Bone marrow (tissue), 2 donors: ENCODE measurements at places on chromosomes 6 and 20.
A peak's percentile ranks its signal among the peaks of the same experiment; 100 is the strongest.

DNA sequence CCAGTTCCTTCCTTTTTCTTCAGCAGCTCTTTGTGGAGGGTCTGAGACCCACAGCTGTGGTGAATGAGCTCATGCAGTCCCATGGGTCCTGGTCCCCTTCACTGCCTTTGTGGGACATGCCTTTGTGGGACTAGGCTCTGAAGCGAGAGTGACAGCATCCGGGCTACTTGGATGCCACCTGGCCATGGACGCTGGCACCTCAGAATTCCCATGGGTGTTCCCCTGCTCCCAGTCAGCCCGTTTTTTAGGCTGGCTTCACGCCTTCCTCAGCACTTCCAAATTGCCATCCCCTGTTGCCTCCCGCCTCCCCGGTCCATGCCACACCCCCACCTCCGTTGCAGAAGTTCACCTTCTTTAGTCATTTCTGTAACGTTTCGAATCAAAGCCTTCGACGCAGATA is 45.1 kb downstream of the RAMACL start:
- no peak for DNase-seq

DNA sequence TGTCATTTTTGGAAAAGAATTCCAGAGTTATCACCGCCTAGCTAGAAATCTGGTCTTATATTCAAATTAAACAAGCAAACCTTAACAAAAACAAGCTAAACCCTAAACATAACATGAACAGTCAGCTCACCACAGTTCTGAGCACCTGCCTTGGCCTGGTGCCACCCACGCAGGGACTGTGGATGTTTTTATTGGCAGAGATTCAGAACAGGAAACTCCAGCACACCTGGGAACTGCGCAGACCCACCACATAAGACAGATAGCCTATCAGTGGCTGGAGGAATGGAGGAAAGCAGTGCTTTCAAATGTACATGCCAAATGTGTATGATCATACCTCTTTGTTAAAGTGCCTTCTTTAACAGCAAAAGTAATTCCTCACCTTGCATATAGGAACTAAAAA is 8.9 kb downstream of the SLC16A10 start:
- no peak for DNase-seq

DNA sequence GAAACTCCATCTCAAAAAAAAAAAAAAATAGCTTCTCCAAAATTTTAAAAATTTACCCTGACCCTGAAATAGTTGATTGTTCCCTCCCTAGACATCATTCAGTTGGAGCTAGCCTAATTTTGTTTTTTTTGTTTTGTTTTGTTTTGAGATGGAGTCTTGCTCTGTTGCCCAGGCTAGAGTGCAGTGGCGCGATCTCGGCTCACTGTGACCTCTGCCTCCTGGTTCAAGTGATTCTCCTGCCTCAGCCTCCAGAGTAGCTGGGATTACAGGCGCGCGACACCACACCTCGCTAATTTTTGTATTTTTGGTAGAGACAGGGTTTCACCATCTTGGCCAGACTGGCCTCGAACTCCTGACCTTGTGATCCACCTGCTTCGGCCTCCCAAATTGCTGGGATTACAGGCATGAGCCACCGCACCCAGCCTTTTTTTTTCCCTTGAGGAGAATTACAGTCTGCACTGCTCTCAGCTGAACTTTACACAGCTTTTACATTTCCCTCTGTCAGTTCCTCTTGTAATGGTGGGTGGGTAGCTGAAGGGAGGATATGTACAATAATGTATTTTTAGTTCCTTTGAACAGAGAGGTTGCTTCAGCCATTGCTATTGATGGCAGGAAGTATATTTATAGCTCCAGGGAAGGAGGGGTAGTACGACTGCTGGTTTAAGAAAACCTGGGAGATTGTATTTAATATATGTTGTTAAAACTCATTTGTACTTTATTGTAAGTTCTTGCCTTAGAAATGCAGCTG is 27.7 kb downstream of the PTPRA start:
- DNase-seq: no peak

- DNase-seq: no peak
Observed at GRCh38 chr6:48837744-48838143, 625.3 kb downstream of the MMUT start.

DNA sequence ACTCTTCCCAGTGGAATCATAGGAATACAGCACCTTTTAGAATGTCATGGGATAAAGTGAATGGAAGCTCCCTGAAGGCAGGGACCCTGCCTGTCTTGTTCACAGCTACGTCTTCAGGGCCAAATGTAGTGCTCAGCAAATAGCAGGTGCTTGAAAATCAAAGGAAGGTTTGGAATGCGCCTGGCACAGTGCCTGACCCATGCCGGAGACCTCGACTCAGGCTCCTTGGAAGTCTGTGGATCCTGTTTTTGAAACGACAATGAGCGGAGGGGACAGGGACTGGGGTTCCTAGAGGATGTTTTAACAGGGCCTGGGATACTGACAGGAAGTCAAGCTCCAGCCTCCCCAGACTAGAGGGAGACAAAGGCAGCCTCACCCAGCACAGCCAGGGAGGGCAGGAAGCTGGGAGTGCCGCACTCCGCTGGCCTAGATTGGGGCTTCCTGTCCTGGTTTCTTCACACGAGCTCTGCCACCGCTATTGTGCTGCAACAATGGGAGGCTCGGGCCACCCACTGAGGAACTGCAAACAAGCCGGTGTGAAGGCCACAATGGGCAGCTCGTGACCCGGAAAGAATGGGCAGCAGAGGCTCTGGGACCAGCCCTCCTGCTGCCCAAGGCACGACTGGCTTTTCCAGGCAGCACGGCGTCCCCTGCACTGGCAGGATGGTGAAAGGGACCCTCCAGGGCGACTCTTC is 76.7 kb downstream of the PREX1 start:
- DNase-seq: peak; percentile 74

DNA sequence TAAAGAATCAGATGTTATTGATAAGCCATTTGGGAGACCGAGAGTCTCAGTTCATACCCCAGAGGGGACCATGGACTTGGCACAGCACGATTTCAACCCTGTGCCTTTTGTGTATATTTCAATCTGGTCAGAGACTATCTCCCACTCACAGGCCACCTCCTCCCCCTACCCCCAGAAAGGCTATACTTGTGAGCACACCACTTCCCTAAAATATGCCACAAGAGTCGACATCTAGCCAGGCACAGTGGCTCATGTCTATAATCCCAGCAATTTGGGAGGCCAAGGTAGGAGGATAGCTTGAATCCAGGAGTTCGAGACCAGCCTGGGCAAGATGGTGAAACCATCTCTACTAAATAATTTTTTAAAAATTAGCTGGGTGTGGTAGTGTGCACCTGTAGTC is 13.6 kb upstream of the TCF15 start:
- no peak for DNase-seq

DNA sequence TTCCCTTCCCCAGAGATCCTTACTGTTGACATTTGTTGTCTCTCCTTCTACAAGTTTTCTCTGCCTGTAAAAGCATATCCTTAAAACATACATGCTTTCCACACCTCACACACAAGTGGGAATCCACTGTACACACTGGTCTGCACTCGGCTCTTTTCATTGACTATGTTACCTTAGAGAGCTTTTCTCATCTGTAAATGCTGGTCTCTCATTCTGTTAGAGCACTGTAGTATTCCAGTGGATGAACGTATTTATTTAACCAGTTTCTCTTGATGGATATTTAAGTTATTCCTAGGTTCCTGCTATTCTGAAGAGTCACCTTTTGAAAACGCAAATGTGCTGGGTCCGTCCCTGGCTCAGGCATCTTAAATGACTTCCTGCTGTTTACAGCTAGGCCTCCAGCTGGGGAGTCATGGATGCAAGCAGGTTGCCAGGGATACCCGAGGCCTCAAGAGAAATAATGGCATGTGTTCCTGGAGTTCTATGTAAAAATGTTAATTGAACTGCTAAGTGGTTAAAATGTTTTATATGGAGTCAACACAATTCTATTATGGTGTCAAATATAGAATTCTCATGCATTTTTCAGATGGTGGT is 61.1 kb upstream of the TGM3 start:
- DNase-seq: no peak

GRCh38 chr6:75376347-75377024 is 91.9 kb upstream of the TMEM30A start:
- no peak for DNase-seq

GRCh38 chr20:41786158-41786557 is 168.0 kb upstream of the CHD6 start:
- DNase-seq: no peak

GRCh38 chr6:166754218-166755030 is 127.4 kb upstream of the RPS6KA2 start:
- no peak for DNase-seq

DNA sequence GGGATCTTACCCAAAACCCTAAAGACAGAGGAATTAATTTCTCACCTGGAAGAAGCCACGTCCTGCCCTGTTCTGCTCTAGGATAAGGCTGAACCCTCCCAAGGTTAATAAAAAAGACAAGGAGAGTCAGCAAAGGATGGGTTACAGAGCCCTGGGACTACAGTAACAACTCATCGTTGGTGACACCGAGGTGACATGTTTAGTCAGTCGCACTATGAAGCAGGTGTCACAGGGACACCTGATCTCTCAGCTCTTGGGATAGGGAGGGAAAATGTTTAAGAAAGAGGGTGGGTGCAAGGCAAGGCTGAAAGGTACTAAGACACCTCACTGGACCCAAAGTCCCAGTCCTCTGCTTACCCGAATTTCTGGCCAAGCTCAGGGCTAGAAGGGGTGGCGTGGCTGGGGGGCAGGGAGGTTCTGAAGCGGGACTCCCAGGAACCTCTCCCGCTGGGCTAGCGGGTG is 562 bp downstream of the MOCS1 start:
- no peak for DNase-seq

DNA sequence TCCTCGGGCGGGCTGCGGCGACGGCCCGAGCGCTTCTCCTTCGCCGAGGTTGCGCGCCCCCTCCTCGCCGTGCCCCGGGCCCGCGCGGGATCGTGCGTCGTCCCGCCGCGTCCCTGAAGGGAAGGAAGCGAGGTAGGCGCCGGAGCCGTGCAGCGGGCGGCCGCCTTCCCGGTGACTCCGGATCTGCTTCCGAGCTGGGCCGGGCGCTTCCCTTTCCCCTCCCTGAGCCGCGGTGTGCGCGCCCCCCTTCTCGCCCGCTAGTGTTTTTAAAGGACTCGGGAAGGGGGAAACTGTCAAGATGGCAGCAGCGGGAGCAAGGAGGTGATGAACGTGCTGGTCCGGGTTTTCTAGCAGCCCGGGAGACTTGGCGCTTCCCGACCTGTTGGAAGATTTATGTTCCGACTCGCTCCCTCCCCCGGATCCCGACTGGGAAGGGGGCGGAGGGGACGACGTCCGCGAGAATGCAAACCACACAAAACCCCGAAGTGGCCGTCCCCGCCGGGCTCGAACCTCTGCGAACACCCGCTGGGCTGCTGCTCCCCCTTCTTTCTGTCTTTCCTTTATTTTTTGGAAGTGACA is 744 bp upstream of the FOXO3 start:
- DNase-seq: peak; percentile 75

DNA sequence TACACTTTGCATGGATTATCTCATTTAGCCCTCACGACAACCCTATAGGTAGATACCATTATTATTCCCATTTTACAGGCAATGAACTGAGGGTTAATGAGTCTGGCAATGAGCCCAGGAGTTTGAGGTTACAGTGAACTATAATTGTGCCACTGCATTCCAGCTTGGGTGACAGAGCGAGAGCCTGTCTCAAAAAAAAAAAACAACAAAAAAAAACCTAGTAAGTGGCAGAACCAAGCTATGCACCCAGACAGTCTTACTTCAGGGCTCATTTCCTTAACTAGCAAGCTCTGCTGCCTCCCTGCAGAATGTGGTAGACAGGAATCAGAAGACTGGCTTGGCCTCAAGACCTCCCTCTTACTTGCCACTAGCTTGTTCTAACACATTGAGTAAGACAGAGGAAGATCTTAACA is 71.9 kb upstream of the RREB1 start:
- no peak for DNase-seq

DNA sequence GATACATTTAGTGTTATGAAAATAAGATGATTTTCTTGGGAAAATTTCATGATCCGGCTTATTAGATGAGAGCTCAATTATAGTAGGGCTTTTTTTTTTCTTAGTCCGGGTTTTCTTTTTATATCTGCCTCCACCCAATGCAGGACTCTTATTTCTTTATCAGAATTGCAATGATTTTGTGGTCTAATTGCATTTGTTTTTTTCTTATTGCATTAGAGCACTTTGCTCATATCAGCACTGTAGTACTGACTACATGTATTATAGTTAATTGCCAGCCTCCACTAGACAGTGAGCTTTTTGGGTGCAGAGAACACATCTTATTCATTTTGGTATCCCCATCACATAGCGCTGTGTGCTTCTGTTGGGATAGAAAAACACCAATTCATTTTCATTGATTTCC is 50.0 kb downstream of the FBXO5 start:
- no peak for DNase-seq

GRCh38 chr6:45724027-45724426 is 291.6 kb downstream of the CLIC5 start:
- no peak for DNase-seq

- DNase-seq: no peak
Observed at GRCh38 chr6:40520678-40521077, 66.5 kb downstream of the LRFN2 start.

GRCh38 chr20:24964506-24964840 is 15.4 kb downstream of the CST7 start:
- no peak for DNase-seq

GRCh38 chr6:153781306-153781705 is 257.7 kb upstream of the OPRM1 start:
- no peak for DNase-seq

GRCh38 chr6:26197933-26198721 is 110.9 kb downstream of the HFE start:
- no peak for DNase-seq

DNA sequence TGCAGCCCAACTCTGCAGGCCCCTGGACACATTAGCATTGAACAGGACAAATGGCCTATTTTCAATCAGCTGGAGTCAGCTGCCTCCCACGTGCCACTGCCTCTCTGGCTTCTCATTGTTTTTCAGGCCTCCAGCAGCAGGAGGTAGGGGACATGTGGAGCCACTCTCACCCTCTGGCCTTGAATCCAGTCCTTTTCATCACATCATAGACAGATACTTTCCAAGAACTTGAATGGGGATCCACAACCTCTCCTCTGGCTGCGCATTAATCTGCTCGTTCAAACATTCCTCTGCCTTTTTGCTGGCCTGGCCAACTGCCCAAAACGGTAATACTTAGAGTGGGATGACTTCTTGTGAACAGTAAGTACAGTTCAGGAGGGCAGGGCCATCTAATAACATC is 592.3 kb downstream of the PKHD1 start:
- DNase-seq: no peak

- DNase-seq: no peak
Observed at GRCh38 chr20:45345104-45345936, 2.9 kb downstream of the SDC4 start.

GRCh38 chr6:160445130-160445529 is 97.0 kb downstream of the SLC22A3 start:
- no peak for DNase-seq

- peak; percentile 62 for DNase-seq
Observed at GRCh38 chr6:158072083-158072721, 90.5 kb downstream of the SYNJ2 start.
